ENCODE measurements at places on chromosomes 3 and 15. TPM values are rescaled to one million over a fixed set of nuclear protein-coding genes. Genes with fewer than 3 reads are reported as not detected.

SCAANT1 gene
- total RNA-seq, result not detected

SLC2A2 gene
- total RNA-seq, result not detected

NAALADL2 gene
- total RNA-seq, result 7.3 TPM

ALDH1A2 gene
- 7.5 TPM for total RNA-seq

ERICH6 gene
- not detected for total RNA-seq

C3orf52 gene
- total RNA-seq, result 2.0 TPM

SERF2 gene
- 1,001 TPM for total RNA-seq

DNA sequence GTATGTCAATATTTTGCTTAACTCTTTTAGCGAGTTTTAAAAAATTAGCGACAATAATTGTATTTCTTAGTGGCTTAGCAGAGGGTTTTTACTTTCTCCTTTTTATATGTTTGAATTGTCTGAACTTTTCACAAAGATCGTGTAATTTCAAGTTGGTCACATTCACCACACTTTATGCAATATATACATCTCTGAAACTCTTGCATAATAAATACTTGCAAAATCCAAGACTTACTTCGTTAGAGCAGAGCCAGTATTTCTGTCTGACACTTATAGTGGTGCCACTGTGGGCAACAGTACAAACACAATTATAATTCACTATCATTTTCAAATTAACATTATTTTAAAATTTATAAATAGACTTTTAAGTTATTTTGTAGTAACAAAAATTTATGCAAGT lies 62.0 kb downstream of the SUCNR1 start:
- DNase-seq, result no peak

- DNase-seq, result no peak
Measured at GRCh38 chr3:112141293-112141692, 8.2 kb upstream of the GCSAM start.

DNA sequence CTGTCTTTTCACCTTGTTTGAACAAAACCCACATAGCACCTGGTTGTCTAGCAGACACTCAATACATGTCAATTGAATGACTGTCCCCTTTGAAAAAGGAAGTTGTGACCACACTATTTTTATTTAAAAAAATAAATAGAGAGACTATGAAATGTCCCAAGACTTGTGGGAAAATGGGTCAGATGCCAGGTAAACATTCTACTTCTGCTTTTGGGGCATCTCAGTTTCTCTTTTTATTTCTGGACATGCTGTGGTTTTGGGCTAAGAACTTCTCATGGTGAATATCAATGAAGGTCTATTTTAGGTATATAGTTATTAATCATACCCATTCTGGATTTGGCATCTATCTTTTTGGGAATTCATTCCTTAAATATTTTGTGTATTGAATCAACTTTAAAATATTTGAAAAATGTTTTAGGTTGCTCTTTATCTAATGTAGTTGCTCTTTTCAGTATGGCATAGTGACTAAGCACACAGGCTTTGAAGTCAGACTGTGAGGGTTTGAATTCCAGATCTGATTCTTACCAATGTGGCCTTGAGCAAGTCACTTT lies 4.4 kb downstream of the TMEM45A start:
- DNase-seq, result no peak

DNA sequence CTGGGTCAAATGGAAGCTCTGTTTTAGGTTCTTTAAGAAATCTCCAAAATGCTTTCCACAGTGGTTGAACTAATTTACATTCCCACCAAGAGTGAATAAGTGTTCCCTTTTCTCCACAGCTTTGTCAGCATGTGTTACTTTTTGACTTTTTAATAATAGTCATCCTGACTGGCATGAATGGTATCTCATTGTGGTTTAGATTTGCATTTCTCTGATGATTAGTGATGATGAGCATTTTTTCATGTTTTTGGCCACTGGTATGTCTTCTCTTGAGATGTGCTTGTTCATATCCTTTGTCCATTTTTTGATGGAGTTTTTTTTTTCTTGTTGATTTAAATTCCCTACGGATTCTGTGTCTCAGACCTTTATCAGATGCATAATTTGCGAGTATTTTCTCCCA lies 745.0 kb upstream of the BCHE start:
- DNase-seq, result no peak

DNA sequence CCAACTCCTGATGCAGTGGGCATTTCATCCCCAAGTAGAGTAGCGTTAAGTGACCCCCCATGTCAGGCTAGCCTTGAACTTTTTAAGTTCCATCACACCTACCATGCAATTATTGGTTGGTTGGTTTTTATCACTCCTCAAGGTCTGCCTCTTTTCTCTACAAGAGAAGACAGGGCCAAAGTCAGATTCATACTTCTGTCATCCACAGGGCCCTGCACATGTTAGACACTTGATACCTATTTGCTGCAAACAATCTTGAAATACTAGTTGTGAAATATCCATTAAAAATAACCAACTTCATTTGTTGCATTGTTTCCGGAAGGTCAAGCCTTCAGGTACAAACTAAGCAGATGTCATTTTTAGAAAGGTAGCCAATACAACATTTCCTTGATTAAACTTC lies 1.2 kb downstream of the CMSS1 start:
- DNase-seq, result no peak

DNA sequence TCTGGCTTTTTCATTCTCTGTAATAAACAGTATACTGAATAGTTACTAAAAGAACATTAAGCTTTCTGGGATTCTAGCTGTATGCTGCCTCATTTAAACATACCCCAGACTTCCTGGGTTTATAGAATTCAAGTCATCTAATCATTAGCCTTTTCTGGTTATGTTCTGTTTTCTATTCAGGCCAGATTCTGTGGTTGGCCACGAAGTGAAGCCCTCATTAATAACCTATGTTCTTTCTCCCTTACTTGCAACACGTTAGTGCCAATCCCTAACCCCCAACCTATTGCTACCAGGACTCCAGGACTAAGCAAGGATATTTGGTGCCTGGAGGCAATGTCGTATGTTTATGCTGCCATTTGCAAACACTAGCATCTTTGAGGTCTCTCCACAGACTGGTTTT lies 28.6 kb upstream of the MTMR10 start:
- no peak for DNase-seq

GRCh38 chr3:60015032-60015705 lies 965.3 kb upstream of the CFAP20DC start:
- no peak for DNase-seq

GRCh38 chr3:33134026-33134625 lies 20.3 kb downstream of the CRTAP start:
- no peak for DNase-seq

DNA sequence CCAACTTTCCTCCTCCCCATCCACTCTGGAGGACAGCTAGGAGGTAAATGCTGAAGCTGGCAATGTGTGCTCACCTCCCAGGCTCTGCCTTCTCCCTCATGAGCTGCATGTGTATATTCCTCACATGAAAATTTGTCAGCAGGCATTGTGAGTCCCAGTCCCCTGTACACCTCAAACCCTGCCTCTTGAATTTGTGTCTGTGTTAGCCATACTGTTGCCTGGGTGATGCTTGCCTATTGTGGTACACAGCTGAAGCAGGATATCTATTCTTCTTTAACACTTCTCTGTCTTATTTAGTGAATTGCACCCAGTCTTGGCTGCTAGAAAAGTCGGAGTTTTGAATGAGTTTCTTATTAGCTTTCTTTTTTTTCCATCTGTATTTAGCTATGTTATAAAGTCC lies 586.0 kb upstream of the TGFBR2 start:
- DNase-seq, result no peak

DNA sequence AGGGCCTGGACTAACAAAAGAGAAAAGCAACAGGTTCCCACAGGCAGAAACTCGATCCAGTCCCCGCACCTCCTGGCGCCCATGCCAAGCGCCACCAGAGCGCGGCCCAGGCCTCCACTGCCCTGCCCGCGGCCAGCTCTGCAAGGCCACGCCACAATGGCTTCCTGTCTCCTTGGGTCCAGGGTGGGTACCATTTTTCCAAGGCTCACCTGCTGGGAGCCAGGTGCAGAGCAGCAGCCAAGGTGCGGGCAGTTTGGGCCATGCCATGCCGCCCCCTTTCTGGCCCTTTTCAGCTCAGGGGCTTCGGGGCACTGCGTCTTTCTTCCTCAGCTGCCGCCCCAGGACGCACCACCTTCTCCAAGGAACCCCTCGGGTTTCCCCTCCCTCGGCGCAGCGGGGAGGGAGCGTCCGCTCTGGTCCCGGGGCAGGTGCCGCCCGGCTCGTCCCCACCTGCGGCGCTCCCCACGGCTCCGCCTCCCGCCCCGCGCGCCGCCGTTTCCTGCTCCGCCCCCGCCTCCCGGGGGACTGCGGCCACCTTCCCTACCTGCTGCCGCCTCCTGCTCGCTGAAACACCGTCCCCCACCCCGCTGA lies at the start of gene ILDR1:
Gene ILDR1, minus strand, starts transcription at position 437 of the 591 bp plus-strand sequence. Its CDS starts 170 bp downstream, at position 267.
- DNase-seq, result peak; percentile 88

DNA sequence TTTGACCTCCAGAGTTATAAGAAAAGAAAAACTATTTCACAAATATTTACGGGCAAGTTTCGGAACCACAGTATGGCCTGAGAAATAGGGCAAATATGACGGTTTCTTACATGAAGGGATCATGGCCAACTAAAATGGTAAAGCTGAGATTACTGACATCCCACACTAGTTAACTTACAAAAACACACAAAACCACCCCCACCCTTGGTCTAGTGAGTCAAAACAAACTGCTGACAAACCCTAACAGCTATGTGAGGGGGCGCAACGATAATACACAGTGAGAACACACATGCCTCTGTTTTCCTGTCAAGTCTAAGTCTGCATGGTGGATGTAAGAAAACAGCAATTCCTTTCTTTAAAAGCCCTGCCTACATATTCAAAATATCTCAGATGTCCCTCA lies 32.3 kb downstream of the CBLB start:
- DNase-seq, result no peak

DNA sequence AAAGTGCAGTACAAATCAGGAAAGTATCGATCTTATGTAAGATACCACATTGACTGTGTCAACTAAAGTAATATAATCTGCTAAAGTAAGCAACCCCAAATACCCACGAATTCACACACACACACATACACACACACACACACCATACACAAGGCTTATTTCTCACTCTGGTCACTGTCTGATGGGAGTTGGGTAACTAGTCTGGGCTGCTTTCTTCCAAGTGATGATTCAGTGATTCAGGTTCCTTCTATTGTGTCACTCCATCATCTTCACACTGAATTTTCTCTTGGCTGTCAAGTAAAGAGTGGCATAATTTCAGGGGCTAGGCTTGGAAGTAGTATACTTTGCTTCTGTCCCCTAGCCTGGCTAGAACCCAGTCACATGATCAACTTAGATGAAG lies 104.8 kb upstream of the CCDC54 start:
- no peak for DNase-seq

- no peak for DNase-seq
Measured at GRCh38 chr3:120438665-120439370, 12.0 kb downstream of the FSTL1 start.

Measured in spleen (tissue), 13 donors.